Stimulated activated CD4-positive, alpha-beta T cell treated with anti-CD3 and anti-CD28 coated beads, TNF-alpha, amount 100 ng/mL, for 24 hours (primary cell): ENCODE measurements at places on chromosomes 12 and 14.

- no peak for DNase-seq
Measured at GRCh38 chr12:15896867-15897266, 14.3 kb upstream of the DERA start.

DNA sequence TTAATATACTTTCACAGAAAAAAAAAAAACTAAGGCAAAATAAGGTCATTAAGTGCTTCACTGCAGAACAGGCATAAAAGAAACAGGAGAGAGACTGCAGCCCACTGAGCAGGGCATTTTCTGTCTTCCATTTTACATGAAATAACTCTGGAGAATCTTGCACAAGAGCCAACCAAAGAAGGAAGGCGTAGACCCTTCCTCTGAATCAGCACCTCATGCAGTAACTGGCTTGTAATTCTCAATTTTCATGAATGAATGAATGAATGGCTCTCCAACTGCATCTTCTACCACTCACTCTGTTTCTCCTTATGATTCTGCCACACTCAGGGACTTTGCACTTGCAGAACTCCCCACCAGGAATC is 102.0 kb upstream of the PPM1H start:
- no peak for DNase-seq

- no peak for DNase-seq
Measured at GRCh38 chr12:3150931-3151835, 74.0 kb downstream of the TSPAN9 start.

- DNase-seq, result no peak
Measured at GRCh38 chr14:60356906-60357550, 108.0 kb downstream of the PPM1A start.

DNA sequence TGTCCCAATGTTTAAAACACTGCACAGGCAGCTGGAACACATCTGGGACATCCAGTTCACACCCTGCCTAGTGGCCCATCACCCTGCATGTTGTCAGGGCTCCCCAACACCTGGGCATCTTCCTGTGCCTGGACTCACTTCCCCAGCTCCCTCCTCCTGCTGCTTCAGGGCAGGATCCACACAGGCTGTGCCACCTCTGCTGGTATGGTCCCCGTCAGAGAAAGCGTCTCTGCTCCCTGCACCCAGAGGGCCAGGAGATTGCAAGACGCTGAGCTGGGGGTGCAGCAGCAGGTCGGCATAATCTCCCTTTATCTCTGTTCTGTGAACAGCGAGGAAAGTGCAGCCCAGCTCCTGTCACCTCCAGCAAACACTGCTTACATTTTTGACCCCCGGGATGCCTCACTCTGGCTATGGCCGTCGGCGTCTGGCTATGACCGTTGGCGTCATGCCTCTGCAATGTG is 124.3 kb downstream of the ADGRD1 start:
- DNase-seq, result no peak

- DNase-seq, result no peak
Measured at GRCh38 chr12:25761356-25761755, 197.1 kb upstream of the RASSF8 start.

GRCh38 chr12:12839873-12840579 is 26.9 kb downstream of the DDX47 start:
- DNase-seq, result no peak

- DNase-seq, result no peak
Measured at GRCh38 chr12:95995238-95996031, 709 bp downstream of the HAL start.

DNA sequence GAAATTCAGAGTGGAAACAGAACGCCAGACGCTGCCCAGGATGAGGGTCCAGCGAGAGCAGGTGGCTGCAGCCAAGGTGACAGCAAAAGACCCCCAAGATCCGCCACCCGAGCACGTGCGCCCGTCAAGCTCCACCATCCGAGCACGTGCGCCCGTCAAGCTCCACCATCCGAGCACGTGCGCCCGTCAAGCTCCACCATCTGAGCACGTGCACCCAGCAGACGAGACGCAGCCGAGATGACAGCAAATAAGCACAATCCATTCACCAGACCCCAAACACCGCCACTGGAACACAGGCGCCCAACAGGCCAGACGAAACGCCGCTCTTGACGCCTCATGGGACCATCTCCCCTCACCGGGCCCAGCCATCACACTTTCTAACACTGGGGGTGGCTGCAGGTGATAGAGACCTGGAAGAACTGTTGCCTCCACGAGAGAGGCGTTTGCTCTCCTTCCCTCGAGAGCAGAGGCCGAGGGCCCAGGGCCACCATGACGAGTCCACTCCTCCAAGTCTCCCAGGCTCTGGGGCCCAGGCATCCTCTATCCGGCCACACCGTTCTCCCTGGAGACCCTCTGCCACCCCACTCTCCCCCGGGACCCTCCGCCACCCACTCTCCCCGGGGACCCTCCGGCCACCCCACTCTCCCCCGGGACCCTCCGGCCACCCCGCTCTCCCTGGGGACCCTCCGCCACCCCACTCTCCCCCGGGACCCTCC is 62.1 kb upstream of the GALNT9 start:
- no peak for DNase-seq

GRCh38 chr14:40623643-40624042 is 983.0 kb upstream of the LRFN5 start:
- no peak for DNase-seq

GRCh38 chr14:99982537-99983250 is 82.5 kb upstream of the EVL start:
- DNase-seq, result peak; percentile 33

- no peak for DNase-seq
Measured at GRCh38 chr12:95169368-95169767, 47.9 kb downstream of the FGD6 start.

GRCh38 chr14:32383364-32384009 is 54.4 kb downstream of the AKAP6 start:
- DNase-seq, result no peak

DNA sequence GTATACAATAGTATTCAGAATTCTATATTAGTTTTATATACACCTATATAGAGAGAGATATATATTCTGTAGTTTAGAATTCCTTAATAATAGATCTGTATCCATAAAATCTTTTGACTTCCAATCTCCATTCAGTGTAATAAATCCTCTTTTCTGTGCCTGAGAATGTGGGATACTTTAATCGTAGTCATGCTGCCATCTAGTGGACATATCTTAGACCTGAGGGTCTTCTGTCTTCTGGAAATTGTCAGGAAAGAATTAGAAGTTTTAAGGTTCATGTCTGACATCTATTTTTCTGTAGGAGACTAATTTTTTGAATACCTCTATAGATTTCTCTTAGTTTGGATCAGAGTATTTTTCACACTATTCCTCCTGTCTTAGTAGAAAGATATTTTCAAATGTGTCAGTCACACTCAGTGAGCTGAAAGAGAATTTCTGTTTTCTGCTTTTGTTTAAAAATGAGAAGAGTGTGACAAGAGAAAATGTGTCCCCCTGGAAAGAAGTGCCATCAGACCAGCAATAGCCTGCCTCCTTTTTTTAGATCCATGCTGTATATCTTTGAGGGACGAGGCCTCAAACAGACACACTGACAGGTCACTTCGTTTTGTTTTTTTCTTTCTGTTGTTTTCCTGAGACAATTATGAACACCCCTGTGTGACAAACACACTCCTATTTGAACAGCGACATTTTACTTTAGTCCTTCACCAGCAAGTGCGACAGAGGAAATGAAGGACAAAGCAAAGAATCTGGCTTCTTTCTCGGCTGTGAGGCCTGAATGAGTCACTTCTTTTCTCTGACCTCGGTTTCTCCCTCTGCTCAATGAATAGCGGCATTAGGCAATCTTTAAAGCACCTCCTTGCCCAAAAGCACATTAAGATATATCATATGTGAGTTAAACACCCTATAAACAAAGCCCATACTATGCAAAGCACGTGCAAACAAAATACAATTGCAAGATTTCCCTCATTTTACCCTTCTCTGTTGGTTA is 96.3 kb downstream of the GALC start:
- no peak for DNase-seq

DNA sequence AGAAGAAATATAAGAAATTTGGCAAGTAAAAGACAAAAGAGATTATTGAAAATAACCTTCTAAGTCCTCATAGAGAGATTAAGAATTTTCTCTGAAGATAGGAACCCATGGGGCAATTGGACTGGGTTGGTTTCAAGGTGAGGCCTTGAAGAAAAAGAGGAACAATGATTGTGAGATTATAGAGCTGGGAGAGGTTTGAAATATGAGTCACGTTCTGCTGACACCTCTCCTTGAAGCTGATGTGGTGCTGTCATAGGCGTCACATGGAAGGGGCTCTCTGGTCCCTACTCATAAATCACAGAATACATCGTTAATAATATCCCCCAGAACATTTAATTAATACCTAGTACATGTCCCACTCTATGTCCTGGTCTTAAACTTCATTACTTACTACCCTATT is 227.6 kb upstream of the PDE3A start:
- DNase-seq, result no peak

DNA sequence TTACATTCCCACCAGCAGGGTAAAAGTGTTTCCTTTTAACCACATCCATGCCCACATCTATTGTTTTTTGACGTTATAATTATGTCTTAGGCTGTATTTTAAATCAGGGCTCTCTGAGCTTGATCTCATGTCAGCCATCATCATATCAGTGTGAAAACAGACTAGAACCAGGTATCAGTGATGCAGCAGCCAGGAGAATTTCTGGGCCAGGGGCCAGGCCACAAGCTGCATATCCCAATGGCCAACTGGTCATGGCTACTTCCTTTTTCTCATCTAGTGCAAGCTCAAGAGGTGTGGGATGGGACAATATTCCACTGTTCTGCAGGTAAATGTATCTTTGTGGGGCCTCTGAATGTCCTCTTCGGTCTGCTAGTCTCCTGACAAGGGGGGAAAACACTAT is 125.1 kb downstream of the CRADD start:
- DNase-seq, result no peak

DNA sequence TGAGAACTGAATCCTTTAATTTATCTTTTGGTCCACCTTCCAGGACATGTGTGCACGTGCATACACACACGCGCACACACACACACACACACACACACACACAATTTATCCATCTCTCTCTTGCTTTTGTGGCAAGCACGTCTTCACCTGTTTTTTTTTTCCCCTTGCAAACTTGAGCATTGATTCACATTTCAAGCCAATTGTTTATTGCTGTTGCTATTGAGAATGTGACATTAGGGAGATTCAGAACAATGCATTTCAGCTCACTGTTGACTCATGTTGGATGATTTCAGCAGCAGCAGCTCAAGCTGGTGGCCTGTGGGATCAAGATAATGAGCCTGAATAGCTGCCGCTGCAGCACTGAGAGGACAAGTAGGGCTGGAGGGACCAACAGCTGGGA is 128.9 kb downstream of the SNAPC1 start:
- no peak for DNase-seq

DNA sequence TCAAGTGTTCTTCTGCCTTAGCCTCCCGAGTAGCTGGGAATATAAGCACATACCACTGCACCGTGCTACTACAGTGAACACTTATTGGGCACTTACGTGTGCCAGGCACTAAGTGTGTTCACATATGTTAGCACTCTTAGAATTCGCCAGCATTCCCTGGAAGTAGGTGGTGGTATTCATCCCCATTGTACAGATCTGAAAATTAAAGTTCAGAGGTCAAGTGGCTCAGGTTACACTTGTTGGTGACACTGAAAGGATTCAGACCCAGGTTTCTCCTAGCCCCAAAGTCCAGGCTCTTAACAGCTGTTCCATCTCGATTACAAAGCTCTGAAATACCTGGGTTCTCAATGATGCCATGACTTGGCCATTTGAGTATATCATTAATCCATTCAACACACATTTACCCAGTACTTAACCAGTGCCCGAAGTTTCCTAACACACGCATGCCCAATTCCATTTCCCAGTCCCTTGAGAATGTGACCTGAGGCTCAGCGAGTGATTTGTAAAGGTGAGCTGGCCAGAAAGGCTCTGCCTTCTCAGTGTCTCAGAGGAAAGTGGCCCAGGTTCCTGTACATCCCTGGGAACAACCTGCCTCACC is 4.8 kb downstream of the MVK start:
- no peak for DNase-seq

DNA sequence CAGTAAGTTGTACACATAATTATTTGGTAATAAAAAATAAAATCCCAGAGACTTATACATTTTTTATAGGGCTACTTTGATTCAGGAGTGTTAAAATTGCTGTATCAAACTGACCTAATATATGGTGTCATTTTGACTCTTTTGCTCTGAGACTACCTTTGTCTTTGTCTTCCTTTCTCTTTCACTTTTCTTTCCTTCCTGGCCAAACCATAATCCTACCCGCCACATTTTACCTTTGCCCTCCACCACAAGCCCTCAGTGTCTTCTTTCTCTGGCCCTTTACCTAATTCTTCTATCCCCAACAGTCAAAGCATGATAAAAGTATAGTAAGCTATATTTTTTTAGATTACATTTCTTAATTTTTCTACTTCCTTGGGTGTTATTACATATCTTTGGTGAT is 62.0 kb downstream of the CAND1 start:
- DNase-seq, result no peak

- peak; percentile 69 for DNase-seq
Measured at GRCh38 chr14:97978341-97978740, 1181.2 kb downstream of the VRK1 start.
